Tibial nerve (tissue), 4 donors: ENCODE measurements at places on chromosomes 3 and 15.

- DNase-seq = no peak
Observed at GRCh38 chr3:68116580-68116979, 462.2 kb upstream of the SUCLG2 start.

DNA sequence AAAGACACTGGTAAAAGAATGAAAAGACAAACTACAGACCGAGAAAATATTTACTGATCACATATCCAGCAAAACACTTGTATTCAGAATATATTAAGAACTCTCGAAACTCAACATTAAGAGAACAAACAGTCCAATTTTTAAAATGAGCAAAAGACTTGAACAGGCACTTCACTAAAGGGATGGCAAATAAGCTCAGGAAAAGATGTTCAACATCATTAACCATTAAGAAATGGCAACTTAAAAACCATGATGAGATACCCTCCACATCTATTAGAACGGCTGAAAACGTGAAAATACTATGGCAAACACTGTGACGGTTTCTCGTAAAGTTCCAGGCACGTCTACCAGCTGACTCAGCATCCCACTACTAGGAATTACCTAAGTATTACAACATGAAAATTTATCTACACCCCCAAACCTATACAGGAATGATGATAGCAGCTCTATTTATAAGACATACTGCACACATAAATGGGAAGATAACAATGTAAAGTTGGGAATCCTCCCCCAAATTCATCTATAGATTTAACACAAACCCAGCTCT is 86.1 kb upstream of the PROK2 start:
- no peak for DNase-seq

DNA sequence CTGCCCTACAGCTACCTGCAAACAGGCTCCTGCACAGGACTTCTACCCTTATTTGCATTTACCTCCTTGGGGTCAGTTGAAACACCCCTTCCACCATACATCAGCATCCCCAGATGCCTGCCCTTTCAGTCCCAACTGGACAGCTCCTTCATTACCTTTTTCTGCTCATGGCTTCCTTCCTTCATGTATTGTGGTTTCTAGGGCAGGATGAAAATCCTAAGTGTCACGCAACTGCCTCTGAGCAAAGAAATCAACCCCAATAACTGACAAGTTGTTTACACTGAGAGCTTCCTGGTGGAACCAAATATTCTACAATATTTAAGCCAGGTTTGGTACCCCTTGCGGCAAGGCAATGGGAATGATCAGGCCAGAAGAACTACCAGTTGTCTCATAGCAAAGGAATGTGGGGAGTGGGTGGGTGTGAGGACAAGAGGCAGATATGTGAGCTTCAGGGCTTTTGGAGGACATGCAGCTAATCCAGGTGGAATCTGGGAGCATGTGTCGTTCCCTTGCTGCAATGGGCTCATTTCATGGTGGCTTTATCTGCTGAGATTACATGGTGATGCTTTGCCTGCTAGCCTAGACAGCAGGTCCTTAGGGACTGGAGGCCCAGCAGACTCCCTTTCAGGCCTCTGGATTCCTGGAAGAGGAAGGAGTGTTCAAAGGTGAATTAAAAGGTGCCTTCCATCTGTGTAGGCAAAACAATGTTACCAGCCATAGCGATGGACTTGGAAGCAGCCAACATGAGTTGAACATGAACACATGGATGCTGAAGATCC is 34.9 kb downstream of the PPCDC start:
- no peak for DNase-seq

DNA sequence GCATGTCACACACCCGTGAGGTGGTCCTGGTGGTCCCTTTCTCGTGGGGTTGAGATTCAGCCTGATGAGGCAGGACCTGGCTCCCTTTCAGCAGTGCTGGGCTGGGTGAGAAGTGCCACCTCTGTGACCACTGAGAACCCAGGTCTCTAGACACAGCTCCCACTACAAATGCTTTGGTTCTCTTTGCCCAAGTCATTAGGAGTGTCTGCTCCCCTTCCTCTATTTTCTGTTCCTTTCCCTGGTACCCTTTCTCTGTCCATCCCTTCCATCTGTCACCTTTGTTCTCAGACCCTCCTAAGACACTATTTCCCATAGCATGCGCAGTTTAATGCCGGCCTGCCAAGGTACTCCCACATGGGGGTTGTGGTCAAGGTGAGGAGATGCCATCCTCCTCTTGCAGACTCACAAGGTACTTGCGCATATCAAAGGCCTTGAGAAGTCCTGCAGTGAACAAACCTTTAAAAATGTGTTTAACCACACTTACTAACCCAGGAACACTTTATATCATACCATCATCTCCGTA is 297.7 kb downstream of the LRTM1 start:
- DNase-seq = no peak

DNA sequence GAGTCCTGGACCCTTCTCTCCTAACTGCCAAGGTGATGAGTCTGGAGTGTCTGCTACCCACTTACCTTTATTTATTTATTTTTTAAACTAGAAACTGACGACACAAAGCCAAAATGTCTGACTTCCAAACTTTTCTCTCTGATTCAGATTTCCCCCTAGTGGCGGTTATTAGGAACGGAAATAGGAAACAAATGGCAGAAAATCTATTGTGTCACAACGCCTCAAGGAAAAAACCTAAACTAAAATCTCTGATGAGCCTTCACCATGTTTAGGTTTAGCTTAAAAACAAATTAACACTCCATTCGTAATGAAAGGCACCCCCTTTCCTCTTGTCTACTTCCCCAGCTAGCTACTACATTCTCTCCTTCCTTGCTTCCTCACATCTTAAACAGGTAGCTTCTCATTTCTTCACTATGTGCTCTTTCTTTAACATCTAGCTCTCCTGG is 94.0 kb upstream of the MEX3B start:
- no peak for DNase-seq

- no peak for DNase-seq
Observed at GRCh38 chr15:53611145-53611920, 148.1 kb downstream of the WDR72 start.

DNA sequence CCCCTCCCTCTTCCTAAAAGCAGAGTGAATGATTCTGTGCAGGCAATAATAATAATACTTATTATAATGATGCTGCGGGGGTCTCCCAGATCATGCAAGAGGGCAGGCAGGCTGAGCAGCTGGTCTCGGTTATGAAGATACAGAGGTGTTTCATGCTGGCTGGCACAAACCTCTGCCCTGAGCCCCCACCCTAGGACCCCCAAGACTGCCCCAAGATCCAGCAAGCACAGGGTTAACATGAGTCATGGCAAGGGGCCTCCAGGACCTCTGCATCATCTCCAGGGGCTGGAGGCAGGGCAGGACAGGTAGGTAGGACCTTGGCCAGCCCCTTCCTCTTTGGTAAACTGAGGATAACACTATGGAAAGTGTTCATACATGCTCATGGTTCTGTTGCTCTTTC is 2.7 kb downstream of the MGLL start:
- no peak for DNase-seq

DNA sequence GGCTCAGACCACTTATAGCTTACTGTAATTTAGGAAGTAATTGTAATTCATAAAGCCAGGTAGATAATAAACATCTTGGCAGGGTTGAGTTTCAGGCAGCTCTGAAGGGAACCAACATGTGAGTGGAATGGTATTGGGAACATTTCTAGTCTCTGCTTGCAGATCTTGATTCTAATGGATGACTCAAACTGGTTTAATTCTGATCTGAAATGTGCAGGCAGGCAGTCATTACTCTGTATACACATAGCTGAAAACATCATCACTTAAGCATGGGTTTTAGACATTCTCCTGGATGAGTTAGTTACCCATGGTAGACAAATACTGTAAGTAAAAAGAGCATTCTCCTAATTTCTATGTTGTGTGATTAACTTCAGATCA is 317.0 kb upstream of the TPRG1 start:
- DNase-seq = no peak

GRCh38 chr3:63493101-63493500 is 159.4 kb upstream of the SNTN start:
- DNase-seq = no peak

GRCh38 chr3:192957441-192958021 is 39.9 kb upstream of the MB21D2 start:
- DNase-seq = peak; percentile 75

- no peak for DNase-seq
Observed at GRCh38 chr15:95152741-95153140, 921.4 kb downstream of the MCTP2 start.

GRCh38 chr3:23199649-23200048 is 3.5 kb upstream of the UBE2E2 start:
- no peak for DNase-seq

DNA sequence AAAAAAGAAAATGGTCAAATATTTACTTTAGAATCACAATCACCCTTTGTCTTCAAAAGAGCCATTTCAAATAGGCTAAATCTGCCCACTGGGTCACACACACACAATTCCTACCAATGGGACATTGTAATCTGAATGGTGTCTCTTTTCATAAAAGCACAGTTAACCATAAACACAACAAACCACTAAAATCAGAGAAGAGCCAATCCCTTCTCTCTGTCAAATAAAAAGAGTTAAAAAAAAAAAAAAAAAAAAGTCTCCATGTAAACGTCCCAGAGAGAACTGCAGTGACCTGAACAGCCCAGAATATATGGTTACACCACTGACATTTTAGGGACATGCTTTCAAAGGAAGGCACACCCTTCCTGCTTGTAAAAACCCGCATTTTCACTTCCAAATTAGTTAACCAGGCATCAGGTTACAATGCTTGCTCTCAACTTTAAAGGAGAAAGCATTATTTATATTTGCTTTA is 63.7 kb downstream of the PRICKLE2 start:
- no peak for DNase-seq

GRCh38 chr3:114439284-114439683 is 145.5 kb downstream of the TIGIT start:
- DNase-seq = no peak

DNA sequence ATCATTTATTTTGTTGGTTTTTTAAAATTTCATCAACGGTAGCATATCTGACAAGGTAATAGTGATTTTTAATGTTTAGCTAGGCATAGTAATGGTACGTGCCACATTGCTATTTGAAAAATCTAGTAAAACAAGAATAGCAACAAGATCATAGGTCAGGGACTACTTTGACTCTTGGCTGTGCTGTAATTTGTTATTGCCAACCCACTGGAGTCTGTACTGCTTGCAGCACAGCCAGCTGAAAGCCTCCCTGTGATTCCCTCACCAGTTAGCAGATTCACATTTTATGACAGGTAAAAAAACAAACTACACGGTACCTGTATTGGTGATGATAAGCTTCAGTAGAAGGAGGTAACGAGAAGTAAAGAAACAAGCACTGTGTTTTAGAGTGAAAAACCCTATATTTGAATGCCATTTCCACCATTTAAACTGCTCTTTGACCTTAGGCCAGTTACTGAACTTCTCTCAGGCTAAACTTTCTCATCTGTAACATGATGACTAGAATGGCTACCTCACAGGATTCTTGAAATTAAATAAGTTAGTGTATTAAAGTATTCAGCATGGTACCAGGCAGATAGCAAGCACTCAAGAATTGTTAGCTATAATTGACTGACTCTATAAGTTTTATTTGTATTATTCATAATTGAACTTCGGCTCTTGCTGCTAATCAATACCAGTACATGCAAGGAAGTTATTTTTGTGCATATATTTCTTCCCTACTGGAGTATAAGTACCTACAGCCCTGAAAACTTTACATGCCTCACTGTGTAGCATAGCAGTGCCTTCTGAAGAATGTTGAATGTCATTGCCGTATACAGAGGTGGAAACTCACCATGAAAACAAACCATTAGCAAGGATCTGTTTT is 16.1 kb downstream of the FILIP1L start:
- no peak for DNase-seq

- no peak for DNase-seq
Observed at GRCh38 chr3:17183951-17184550, 299.3 kb downstream of the PLCL2 start.

DNA sequence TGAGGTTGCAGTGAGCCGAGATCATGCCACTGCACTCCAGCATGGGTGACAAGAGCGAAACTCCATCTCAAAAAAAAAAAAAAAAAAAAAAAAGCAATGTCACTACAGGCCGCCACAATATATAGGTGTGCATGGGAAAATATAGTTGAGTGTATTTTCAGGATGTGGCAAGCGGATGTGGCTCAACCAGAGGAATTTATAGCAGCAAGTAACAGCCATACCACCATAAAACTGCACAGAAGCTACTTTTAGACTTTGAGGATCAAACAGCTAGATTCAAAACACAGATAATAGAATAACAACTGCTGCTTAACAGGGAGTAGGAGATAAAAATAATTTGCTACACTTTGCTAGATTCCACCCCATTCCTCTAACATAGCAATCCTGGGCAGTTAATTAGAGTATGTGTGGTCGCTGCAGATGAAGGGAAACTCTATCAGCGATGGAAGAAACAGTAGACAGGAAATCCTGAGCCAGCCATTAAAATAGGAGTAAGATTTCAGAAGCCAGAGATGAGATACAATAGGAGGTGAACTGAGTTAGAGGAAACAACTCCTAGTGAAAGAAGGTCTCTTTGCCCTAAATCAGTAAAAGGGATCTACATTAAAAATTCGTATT is 318.7 kb upstream of the STT3B start:
- DNase-seq = no peak

- DNase-seq = no peak
Observed at GRCh38 chr3:146550743-146551510, 6.5 kb upstream of the PLSCR1 start.

DNA sequence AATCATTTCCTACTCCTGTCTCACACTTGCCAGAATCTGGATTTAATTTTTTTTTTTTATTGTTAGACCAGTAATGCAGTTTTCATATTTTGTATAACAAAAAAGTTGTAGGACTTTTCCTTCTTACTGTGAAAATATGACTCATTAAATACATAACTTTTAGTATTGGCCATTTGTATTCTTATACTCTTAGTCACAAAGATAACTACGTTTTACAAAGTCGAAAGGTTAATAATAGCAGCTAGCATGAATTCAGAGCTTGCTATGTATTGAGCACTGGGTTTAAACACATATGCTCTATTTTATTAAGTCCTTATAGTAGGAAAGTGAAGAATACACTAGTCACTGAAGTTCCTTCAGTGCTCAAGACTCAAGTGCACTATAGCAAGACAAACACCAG is 43.1 kb downstream of the LRRN1 start:
- no peak for DNase-seq

DNA sequence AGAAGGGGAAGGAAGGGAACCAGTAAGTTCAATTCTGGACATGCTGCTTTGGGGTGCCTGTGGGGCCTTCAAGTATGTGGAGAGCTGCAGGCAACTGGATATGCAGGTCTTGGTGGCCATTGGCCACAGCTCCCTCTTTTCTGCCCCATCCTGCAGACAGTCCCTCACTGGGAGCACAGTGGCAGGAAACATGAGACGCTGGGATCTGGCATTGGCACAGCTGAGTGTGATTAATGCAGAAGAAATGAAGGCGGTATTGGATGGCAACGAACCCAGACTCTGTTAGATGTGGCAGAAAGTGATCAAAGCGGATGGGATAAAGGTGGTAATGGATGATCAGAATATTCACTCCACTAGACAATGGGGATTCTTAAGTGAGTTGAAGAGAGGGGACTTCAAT is 23.2 kb upstream of the VPS8 start:
- DNase-seq = no peak

GRCh38 chr3:70824078-70824477 is 511.6 kb upstream of the MDFIC2 start:
- no peak for DNase-seq
